ENCODE measurements at places on chromosomes 16 and 17.

DNA sequence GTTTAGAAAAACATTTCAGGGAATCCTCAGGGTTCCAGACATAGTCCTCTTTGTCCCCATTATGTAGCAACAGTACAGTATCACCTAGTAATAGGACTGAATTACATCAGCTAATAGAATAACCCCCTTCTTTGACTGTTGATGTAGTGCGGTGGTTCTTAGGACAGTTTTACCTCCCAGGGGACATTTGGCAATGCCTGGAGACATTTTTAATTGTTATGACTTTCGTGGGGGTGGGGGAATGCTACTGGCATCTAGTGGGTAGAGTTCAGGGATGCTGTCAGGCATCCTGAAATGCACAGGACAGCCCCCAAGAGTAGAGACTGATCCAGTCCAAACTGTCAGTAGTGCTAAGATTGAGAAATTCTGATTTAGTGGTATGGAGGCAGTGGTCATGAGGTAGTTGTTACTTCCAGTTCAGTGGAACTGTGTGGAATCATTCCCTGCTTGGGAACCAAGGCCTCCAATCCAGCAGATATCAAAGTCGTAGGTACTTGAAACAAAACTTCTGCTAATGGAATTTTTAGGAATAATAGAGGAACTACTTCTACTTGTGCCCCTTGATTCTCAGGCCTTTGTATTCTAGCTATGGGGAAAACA is 20.3 kb downstream of the NF1 start:
- DNase-seq = no peak

DNA sequence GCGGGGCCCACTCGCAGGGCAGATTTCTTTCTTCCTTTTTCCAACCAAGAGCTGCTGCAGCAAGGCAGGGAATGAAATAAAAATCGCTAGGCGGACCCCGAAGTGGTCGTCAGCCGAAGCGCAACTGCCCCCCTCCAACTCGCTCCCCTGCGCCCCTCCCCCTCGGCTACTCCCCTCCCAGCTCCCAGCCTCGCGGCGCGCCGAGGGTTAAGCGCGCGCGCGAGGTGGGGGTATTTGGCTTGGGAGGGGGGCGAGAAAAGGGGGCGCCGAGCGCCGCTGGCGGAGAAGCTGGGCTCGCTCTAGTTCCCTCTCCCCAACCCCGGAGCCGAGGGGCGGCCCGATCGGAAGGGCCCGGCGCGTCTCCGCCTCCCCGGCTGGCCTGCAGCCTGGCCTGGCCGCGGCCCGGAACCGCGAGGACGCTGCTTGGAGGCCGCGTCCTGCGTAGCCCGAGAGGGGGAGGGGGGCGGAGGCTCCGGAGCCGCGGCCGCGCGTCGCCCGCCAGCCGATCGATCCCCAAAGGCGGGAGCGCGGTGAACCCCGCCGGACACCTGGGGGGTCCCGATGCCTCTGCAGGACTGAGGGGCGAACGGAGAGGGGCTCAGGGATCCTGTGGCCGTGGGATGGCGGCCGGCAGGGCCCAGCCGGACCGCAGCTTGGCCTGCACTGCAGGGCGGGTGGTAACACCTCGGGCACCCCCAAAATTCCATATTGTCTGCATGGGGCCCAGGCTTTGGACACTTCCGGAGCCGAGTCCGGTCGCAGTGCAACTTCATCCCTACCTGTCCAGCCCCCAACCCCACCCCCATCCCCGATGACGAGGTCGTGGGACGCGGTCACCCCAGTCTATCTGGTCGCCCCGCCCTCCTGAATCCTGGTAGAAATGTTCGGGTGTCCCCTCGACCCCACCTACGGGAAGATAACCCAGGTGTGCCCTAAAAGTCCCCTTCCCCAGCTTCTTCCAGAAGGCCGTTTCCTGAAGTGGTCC is 4.9 kb upstream of the CBX4 start:
- DNase-seq = no peak

DNA sequence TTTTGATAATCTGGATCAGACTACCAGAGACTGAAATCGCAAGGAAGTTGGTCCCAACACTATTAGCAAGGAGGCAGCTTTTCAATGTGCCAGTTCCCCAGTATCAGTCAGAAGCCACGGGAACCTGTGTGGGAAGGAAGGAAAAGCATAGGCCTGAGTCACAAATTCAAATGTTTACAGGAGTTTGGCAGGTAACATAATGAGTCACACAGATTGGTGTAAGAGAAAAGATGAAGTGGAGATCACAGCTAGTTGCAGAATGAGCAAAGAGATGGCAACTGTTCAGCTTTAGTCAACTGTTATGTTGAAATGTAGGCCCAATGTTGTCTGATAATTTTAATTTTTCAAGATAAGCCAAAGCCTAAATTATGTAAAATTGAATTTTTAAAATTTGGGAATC is 28.1 kb upstream of the ITGA2B start:
- DNase-seq = no peak

DNA sequence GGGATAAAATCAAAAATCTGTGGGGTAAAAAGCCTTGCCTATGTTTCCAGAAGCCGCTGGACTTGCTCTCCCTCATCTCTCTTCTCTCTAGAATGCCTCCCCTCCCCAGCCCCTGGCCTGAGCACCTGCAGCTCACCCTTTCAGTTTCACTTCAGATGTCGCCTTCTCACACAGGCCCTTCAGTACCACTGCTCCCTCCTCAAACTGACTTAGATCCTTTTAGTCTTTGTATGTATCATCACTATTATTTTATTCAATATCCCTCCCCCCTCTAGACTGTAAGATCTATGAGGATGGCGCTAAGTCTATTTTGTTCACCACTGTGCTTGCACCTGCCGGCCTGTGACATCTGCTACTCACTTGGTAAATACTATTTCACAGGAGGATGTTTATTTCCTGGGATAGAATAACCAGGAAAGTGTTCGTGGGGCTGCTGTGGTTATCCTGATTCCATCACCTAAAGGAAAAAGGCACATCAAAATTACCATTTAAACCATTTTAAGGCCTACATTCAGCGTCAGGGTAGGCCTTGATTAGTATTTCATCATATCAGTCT is 122.3 kb downstream of the MRTFB start:
- peak; percentile 11 for DNase-seq

DNA sequence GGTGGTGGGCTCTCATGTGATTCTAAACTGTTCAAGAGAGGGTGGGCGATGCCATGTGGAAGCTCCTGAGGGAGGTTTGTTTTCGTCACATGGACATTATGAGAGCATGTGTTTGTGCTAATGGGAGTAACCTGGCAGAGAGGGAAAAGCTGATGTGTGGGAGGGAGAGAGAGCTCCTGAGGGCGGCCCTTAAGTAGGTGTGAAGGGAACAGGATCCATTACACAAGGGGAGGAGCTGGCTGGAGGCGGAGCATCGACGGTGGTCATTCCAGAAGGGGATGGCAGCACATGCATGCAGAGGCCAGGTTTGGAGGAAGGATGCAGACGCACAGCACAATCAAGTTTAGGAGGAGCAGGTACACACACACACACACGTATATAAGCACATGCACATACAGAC is 197.5 kb downstream of the RPTOR start:
- no peak for DNase-seq

DNA sequence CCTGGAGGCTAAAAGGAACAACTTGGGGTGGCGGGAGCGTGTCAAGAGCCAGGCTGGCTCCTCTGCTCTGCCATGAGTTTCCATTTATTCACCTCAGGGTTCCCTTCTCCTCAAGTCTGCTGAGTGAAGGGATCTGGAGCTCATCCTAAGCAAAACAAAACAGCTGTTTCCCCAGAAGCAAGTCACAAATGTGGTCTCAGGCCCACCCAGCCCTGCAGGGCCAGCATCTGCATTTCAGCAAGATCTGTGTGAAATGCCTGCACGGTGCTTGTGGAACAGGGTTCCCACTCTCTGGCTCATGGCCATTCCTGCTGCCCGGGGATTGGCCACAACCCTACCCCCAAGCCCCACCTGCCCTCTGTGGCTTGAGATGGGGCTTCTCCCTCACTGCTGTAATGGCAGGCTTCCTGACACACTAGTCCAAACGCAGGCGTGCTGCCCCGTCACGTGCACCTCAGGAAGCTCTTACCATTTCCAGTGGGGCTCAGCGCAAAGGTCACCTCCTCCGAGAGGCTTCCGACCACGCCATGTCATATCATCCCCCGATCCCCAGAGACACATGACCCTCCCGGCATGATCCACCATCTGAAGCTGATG is 2.3 kb downstream of the SLC38A8 start:
- no peak for DNase-seq

GRCh38 chr16:57829969-57830360 is 27.7 kb upstream of the KIFC3 start:
- DNase-seq = no peak

DNA sequence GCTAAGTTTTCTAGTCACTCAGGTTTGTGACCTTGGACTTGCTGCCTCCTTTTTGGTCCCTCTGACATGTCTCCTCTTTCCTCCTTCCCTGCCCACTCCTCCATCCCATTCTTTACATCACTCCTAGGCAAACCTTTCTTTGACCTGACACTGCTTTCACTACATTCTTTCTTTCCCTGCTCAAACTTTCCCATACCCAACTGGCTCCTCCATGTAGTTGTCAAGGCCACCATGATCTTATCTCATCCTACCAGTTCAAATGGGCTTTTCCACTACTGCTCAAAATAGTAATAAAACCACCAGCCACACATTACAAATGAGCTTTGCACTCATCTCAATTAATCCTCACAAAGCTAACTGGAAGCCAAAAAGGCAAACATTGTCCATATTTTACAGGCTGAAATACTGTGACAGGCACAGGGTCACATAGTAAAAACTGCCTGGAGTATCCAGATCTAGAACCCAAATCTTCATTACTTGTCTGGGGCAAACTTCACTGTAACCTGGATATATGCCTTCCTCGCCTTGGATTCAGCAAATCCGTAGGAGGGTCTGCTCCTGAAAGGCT is 14.4 kb downstream of the MRPS23 start:
- no peak for DNase-seq

- DNase-seq = no peak
Observed at GRCh38 chr16:56233795-56234566, 42.7 kb downstream of the GNAO1 start.

DNA sequence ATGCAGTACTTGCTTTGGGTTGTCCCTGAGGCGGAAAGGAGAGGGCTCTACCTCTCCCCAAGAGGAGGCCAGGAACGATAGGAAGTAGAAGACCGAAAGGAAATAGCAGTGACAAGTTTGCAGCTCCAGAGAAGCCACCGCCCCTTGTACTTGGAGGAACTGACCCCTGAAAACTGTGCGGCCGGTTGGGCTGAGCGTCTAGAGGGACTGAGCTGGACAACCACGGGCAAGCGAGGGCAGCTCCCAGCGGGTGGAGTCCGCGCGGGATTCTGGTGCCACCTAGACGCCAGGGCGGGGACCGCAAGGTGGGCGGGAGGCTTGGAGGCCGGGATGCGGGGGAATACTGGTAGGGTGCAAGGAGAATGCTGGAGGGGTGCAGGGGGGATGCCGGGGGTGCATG is 1.3 kb upstream of the SLC6A4 start:
- DNase-seq = no peak

- DNase-seq = no peak
Observed at GRCh38 chr17:72622661-72623433, 469.6 kb downstream of the SLC39A11 start.

DNA sequence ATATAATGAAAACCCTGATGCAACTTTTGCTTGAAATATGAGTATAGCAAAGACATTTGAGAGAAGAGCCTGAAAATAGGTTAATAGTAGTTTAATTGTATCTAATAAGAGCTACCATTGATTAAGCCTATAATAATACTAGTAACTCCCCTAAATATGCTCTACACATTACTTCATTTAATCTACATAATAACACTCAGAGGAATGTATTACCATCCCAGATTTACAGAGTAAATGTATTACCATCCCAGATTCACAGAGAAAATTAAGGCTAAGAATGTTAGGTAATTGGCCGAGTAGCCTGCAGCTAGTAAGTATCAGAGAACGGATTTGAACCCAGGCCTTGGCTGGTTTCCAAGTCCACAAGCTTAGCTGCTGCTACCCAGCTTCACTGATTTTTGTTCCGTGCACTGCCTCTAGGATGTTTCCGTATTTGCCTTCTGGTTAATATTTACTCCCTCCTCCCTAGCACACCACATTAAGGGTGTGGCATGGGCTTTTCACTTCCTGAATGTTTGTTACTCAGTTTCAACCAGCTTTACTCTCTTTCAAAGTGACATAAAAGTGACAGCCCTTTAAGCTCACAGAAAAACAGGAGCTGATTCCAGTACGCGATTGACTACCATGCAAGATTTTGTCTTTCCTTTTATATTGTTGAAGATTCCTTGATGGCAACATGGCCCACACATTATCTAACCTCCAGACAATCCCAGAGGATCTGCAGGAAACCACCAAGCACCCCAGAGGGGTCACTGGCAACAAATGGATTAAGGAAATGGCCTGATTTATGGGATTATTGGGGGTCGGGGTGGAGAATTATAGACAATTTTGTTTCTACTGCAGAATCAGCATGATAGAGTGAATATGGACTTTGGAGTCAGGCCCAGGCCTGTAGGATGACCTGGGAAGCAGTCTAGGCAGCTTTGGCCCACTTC is 26.7 kb upstream of the TOX3 start:
- DNase-seq = no peak

DNA sequence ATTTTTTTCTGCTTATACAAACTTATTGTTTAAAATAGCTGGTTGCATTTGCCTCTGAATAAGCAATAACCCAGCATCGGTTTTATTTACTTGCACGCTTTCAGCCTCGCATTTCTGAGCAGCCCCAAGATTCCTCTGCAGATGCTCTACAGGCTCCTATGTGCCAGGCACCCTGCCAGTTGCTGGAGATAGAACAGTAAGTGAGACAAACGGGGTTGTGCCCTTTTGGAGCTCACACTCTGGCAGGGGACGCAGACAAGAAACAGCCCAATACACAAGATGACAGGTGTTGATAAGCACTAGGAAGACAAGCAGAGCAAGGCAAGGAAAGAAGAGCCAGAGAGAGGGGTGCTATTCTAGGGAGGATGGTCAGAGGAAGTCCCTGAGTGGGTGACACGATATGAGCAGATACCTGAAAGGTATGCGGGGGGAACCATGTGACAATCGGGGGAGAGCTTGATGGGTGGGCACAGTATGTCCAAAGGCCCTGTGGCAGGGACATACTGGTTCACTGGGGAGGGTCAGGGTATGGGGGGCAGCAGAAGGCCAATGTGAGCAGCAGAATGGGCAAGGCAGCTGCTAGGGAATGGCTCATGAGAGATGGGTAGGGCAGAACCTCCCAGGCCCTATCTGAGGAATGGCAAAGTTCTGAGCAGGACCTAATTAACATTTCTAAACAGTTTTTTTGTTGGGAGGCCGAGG is 18.7 kb upstream of the ADORA2B start:
- no peak for DNase-seq

- DNase-seq = no peak
Observed at GRCh38 chr17:63249256-63250004, 196.7 kb downstream of the CYB561 start.

GRCh38 chr17:72602517-72603419 is 481.9 kb downstream of the SOX9 start:
- no peak for DNase-seq
